ENCODE measurements at places on chromosomes 11 and 22.
A peak's percentile ranks its signal among the peaks of the same experiment; 100 is the strongest.

DNA sequence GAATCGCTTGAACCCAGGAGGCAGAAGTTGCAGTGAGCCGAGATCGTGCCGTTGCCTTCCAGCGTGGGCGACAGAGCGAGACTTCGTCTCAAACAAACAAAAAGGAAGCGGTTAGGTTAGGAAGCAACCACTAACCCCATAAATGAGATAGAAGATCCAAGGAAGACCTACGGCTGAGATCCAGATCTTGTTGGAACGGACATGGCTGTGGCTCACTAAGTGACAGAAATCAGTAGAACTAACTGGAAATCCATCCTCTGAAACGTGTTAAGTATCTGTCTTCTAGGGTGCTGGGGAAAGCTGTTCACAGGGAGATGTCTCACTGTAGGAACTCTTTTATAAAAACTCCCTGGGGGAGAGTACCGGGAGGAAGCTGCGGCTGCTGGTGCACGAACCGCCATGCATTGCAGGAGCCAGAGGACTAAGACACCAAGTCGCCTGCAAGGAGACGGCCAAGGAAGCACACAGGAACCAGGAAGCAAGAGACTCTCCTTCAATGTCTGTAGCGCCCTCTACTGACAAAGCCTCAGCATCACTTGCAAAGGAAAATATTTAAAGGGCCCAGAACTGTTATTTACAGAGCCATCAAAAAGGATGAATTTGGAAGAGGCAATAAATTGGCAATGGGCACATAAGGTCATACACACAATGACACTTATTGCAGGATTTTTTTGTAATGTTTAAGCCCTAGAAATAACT, 16.9 kb upstream of the SPTY2D1 start:
- DNase-seq, result no peak

DNA sequence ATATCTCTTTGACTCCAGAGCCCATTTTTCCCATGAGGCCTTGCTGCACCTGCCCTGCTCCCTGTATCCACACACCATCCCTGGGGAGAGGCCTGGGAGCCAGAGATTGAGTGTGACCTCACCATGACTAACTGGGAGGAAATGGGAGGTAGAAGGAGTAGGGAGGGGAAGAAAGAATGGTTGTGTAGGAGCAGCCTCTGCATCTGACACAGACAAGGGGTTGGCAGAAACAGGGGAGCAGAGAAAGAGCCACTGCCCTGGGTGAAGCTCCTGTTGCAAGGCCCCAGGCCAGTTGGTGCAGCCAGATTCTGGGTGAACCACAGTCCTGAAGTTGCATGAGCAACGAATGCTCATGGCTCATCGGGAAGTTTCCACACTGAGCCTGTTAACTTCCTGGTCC, 32.4 kb downstream of the POU2F3 start:
- DNase-seq, result peak; percentile 7

DNA sequence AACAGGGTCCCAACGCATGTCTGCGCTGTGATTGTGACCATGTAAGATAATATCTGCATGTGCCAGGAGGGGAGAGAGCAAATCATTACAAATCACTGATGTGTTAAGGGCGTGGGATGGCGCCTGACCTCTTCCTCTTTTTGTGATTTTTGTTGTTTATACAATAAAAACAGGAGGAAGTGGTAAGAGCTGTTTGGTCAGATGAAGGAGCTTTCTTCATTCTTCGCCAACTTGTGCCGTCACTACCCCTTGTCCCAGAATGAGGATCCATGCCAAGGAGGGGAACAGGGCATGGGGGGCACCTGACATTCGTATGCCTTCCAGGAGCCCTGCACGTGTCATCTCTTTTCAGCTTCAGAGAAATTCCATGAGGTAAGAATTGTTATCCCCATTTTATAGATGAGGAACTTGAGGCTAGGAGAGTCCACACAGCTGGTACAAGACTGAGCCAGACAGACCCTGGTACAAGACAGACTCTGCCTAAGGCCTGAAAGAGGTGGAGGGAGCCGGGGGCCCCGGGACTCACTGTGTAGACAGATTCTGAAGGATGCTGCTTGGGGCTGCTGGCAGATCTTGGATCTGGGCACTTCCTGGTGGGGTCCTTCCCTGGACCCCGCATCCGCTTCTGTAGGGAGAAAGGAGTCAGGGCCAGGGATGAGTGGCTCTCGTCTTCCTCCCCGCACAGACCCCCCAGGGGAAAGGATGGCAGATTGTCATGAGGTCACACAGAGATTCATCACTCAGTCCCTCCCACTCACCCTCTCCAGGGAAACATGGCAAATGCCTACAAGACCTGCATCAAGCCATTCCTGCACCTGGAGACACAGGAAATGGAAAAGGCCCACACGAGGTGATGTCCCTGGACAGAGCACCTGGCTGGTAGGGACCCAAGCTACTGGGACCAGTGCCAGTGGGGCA, 34.6 kb downstream of the NFAM1 start:
- DNase-seq, result no peak

- DNase-seq, result no peak
Measured at GRCh38 chr22:48415520-48415919, 1412.2 kb downstream of the BRD1 start.

GRCh38 chr22:46578824-46579561, 41.2 kb upstream of the GRAMD4 start:
- no peak for DNase-seq

- DNase-seq, result no peak
Measured at GRCh38 chr22:17911312-17911705, 113.1 kb downstream of the MICAL3 start.

- no peak for DNase-seq
Measured at GRCh38 chr11:117203069-117203407, 3.9 kb downstream of the TAGLN start.

GRCh38 chr11:69425444-69425843, 56.0 kb upstream of the LINC01488 start:
- no peak for DNase-seq

GRCh38 chr11:72575533-72576242, 98.5 kb downstream of the PDE2A start:
- DNase-seq, result no peak

DNA sequence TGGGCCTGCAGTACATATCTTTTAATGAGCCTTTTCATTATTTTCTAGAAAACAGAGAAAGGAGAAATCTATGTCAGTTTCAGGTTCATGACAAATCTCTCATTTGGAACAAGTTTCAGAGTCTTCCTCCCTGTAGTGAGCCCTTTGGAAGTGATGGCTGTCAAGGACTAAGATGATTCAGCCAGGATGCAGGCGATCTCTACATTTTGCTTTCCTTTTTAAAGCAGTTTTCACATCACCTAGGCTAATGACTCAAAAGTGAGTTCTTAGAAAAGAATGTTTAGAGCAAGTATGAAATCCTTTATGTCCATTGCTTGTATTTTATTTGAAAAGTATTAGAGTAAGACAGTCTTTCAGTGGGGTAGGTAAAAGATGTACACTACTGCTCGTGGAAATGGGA, 130.1 kb downstream of the TRPC6 start:
- no peak for DNase-seq

- DNase-seq, result no peak
Measured at GRCh38 chr22:45340323-45340722, 30.6 kb downstream of the FAM118A start.

- no peak for DNase-seq
Measured at GRCh38 chr11:1197431-1197885, 25.4 kb upstream of the MUC5B start.

- no peak for DNase-seq
Measured at GRCh38 chr11:100177651-100178050, 509.4 kb upstream of the ARHGAP42 start.
